ENCODE measurements at places on chromosomes 12 and 14.

DNA sequence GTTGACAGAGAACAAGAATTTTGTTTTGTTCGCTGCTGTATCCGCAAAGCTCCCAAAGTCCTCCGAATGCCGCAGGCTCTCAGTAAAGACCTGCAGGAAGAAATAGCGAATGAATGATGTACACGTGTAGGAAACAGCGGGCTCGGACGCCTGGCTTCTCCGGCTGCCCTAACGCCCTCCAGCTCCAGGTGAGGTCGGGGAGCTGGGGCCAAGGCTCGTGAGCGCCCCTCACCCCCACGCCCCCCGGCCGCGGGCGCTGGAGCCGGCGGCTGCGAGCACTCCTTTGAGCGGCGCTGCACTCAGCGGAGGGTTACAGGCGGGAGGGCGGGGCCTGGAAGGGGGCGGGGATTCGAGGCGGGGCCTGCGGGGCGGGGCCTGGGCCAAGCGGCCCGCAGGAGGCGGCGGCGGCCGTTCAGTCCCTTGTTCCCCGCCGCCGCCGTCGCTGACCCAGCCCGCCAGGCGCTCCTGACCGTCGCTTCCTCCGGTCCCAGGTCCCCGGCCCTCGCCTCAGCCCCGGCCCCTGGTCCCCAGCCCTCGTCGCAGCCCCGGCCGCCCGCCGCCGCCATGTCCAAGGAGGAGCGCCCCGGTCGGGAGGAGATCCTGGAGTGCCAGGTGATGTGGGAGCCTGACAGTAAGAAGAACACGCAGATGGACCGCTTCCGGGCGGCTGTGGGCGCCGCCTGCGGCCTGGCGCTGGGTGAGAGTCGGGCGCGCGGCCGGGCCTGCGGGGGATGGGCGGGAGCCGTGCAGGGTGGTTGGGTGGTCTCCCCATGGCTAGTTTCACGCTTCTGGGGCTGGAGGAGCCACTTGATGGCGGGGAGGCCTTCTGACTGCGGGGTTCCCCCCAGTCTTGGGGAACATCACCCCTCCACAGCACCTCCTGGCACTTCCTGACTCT is at the start of gene AACS:
TSS of gene AACS (plus strand) at position 415 of the 898 bp plus-strand sequence. CDS start at position 565, 150 bp downstream.
- no peak for DNase-seq

GRCh38 chr12:75964150-75964549 is 67.4 kb downstream of the PHLDA1 start:
- no peak for DNase-seq

- no peak for DNase-seq
Observed at GRCh38 chr12:68491204-68491960, 119.3 kb upstream of the RAP1B start.

DNA sequence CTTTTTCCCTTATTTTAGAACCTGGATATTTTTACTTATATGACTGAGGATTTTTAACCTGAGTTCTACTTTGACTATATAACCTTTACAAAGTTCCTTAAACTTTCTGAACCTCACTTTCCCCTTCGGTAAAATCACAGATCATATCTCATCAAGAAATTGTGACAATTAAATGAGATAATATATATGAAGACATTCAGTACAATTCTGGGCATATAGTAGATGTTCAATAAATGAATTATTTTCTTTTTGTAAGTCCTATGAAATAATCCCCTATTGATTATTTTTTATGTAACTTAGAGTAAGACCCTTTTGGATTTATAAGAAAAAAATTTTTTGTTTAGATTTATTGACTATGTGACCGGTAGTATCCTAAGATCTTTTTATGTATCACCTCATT is 17.6 kb upstream of the FAM177A1 start:
- DNase-seq: no peak

- DNase-seq: no peak
Observed at GRCh38 chr14:95305145-95305544, 14.6 kb downstream of the CLMN start.

GRCh38 chr14:35881280-35881679 is 55.1 kb downstream of the BRMS1L start:
- no peak for DNase-seq

DNA sequence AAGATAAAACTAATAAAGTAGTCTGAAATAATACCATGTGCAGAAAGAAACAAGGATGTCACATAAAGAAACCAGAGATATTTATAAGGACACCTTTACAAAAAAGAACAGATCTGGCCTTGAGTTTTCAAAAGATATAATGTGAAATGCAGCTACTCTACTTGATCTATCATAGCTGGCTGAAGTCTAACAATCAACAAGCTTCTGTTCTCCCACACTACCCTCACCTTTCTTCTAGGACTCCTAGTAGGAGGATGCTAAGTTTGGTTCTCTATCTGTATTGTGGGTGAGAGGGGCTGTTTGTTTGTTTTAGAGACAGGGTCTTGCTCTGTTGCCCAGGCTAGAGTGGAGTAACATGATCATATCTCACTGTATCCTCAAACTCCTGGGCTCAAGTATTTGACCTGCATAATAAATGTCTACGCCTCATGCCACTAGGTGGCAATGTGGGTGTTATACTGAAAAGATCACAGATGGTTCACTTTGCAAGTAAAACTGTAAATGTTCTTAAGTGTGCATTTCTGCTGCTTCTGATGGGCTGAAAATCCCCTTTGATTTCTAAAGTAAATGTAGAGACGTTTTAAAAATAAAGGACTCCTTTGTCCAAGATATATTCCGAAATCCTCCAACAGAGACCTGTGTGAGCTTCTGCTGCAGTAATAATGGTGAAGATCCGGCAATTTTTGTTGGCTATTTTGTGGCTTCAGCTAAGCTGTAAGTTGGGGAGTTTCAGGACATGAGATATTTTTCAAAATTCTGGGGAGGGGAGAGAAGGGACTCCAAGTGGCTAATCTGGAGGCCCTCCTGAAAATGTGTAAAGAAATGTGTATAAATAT is 269.3 kb downstream of the DAD1 start:
- no peak for DNase-seq

Measured in esophagus squamous epithelium (tissue), 5 donors.